ENCODE measurements at places on chromosomes 1 and 21.

GRCh38 chr1:232922485-232922884 lies 27.9 kb upstream of the NTPCR start:
- no peak for DNase-seq

GRCh38 chr1:71738910-71739309 lies 543.4 kb downstream of the NEGR1 start:
- DNase-seq: no peak

DNA sequence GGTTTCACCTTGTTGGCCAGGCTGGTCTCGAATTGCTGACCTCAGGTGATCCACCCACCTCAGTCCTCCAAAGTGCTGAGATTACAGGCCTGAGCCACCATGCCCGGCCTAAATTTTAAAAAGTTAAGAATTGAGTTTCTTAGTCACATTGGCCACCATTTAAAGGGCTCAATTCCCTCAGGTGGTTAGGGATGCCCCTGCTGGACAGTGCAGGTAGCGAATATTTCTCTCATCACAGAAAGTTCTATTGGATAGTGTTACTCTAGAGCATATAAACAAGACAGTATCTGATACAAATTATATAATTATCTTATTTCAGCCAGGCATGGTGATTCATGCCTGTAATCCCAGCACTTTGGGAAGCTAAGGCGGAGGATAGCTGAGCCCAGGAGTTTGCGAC lies 320.2 kb downstream of the ZP4 start:
- no peak for DNase-seq

DNA sequence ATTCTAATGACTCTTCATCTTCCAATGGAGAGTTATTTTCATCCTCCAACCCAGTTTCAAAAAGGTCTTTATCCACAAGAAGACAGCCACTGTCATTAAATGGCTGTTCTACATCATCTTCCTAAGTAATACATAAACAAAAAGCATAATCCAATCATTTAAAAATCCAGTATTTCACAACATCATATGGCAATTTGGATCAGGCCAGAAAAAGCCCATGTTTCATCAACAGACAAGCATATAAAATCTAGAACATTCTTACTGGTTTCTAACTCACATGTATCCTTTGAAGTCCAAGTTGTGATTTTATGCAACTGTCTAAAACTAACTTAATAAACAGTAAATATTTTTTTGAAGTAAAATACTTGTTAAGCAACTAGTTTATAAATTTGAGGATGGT lies 6.6 kb downstream of the CLSPN start:
- DNase-seq: no peak

- no peak for DNase-seq
Observed at GRCh38 chr21:25572861-25573310, 34.4 kb downstream of the MRPL39 start.

- DNase-seq: no peak
Observed at GRCh38 chr1:74512170-74512915, at the start of gene LRRC53. LRRC53 (minus strand) TSS chr1:74512611; CDS start chr1:74483349, 29,262 bp downstream.

DNA sequence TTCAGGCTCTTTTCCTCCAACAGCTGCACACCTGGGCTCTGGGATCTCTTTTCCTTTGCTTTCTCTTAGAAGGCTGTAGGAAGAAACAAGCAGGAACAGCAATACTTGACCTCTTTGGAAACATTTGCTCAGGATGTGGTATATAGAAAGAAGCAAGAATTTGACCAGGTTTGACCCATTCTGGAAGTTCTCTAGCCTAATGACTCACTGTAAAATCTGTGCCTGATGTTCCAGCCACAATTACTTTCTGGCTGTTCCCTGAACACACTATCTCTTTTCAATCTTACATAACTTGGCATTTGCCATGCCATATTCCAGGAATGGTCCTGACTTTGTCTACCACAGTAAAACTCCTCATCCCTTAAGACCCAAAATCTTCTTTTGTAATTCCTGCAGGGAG lies 419.9 kb upstream of the DAB1 start:
- DNase-seq: no peak

DNA sequence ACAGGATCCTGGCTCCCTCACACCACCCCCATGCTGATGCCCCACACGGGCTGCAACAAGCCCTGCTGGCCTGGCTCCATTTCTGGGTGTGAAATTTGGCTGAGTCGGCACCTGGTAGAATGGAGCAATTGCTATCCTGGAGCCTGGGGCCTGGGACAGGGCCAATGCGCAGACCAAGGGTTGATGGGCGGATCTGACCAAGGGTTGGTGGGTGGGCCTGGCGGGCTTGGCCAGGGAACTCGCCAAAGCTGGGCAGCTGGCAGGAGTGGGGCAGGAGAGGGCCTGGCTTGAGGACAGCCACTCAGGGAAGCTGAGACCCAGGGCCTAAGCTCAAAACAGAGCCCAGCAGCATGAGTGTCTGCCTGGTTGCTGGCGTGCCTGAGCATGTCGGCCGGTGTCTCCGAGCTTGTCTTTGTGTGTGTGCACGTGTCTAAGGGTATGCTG lies 70.9 kb upstream of the POU3F1 start:
- DNase-seq: peak; percentile 28

DNA sequence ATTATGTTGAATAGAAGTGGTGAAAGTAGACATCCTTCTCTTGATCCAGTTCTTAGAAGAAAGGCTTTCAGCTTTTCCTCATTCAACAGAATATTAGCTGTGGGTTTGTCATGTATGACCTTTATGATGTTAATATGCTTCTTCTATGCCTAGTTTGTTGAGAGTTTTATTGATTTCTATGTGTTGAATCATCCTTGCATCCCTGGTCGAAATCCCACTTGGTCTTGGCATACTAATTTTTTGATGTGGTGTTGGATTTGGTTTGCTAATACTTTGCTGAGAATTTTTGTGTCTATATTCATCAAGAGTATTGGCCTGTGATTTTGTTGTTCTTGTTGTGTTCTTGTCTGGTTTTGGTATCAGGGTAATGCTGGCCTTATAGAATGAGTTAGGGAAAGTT lies 20.9 kb downstream of the CD55 start:
- no peak for DNase-seq

DNA sequence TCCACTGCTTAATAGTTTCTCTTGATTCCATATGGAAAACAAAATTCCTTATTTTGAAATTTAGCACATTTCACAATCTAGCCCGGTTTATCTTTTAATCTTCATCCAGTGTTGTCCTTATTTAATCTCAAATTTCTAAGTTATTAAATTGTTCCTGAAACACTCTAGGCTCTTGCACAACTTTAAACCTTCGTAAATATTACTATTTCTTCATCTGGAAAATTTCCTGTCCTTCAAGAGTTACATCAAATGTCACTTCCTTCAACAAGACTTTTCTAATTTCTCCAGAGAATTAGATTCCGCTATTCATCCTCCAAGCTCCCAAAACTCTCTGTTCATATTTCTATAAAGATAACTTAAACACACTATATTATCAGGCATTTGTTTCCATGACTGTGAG lies 6.5 kb downstream of the FMO5 start:
- no peak for DNase-seq

DNA sequence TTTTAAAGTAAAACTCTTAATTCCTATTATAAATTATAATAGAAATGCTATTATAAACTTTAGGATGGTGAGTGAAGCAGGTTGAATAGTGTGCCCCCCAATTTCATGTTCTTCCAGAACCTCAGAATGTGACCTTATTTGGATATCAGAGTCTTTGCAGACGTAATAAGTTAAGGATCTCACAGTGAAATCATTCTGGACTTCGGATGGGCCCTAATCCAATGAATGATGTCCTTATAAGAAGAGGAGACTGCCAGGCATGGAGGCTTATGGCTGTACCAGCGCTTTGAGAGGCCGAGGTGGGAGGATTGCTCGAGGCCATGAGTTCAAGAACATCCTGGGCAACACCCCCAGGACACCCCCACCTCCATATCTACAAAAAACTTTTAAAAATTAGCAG lies 9.4 kb upstream of the MT1HL1 start:
- no peak for DNase-seq

DNA sequence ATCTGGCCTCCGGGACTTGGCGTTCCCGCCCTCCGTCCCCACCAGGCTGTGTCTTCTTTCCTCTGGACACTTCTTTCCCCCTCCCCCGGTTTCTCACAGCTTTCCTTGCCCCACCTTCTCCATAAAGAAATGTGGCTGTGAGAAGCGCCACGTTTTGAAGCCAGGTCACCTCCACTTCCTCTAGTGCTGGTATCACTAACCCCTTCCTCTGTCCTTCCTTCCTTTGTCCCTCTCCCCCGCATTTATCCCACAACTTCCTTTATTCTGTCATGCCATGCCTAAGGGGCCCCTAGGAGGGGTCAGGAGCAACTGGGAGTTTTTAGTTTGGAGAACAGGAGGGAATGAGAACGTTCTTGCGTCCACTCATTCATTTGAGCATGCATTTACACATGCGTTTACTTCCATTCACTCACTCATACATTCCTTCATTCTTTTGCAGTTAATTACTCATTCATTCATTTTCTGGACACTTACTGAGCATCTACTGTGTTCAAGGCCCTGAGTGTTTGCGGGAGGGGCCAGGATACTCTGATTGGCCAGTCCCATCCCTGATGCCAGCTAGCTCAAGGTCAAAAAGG lies 5.0 kb upstream of the ACOT11 start:
- DNase-seq: no peak

- DNase-seq: no peak
Observed at GRCh38 chr1:117389284-117389683, 22.0 kb downstream of the MAN1A2 start.

DNA sequence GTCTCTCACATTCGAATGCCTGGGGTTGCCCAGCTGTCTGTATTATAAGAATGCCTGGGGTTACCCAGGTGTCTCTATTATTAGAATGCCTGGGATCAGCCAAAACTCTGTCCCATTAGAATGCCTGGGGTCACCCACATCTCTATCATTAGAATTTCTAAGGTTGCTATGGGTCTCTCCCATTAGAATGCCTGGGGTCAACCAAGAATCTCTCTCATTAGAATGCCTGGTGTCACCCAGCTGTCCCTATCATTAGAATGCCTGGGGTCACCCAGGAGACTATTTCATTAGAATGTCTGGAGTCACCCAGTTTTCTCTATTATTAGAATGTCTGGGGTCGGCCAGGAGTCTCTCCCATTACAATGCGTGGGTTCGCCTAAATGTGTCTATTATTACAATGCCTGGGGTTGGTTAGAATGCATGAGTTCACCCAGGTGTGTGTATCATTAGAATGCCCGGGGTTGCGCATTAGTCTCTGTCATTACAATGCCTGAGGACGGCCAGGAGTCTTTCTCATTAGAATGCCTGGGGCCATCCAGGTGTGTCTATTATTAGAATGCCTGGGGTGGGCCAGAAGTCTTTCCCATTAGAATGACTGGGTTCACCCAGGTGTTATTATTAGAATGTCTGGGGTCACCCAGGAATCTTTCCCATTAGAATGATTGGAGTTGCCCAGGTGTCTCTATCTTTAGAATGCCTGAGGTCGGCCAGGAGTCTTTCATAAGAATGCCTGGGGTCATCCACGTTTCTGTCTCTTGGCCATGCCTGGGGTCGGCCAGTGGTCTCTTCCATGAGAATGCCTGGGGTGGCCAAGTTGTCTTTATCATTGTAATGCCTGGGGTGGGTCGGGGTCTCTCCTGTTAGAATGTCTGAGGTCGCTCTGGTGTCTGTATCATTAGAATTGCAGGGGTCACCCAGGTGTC lies 59.6 kb downstream of the RNF187 start:
- DNase-seq: no peak

DNA sequence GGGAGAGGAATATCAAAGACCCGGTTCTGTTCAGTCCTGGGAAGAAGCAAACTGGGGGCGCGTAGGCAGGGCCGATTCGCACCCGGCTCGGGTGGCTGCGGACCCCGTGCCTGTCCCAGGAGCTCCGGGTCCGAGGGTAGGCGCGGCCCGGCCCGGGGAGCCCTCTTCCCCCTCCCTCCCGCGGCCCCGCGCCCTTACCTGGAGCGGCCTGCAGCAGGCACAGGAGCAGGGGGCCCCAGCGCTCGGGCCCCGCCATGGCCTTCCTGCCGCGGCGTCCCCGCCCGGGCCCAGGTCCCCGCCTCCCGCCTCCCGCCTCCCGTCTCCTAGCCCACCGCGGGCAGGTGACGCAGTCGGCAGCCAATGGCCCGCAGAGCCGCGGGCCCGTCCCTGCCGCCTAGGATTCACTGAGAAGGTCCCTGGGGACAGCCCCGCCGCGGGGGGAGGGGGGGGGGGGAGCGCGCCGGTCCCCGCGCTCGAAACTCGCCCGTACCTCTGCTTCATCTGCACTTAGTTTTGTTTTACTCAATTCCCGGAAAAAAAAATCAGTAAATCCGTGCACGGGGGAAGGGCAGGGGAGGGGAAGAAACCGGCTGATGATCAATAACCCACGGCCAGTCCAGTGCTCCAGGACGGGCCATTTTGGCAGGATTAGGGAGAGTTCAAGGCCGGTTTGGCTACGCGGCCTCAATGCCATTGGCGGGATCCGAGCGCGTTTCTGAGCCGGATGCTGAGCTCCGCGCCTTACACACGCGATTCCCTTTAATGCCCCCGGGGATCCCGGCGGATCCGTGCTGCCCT lies at the start of gene IFNLR1:
Gene IFNLR1, minus strand, starts transcription at position 297 of the 798 bp plus-strand sequence. Its CDS starts 41 bp downstream, at position 256.
- DNase-seq: peak; percentile 55

GRCh38 chr1:71908303-71908702 lies 374.0 kb downstream of the NEGR1 start:
- no peak for DNase-seq

DNA sequence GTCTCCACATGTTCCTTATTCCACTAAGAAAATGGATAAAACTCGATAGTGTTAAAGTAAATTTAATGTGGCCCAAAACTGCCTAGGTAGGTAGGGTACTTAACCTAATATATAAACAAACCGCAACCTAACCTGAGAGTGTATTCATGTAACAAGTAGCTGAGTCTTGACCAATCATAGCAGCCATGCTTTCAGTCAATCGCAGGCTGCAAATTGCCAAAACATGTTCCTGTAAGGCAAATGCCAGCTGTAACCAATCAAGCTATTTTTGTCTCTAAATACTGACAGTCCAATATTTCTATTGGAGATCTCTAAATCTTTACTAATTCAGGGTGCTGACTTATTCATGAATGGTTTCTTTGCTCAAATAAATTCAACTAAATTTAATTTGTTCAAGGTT lies 3.1 kb upstream of the HMGCS2 start:
- no peak for DNase-seq
